ENCODE measurements at places on chromosomes 3 and 15.

- no peak for DNase-seq
Observed at GRCh38 chr3:165383381-165383780, 187.2 kb upstream of the SLITRK3 start.

- no peak for DNase-seq
Observed at GRCh38 chr3:150761831-150762661, 923 bp downstream of the SIAH2 start.

GRCh38 chr3:38601956-38602550 lies 47.4 kb downstream of the SCN5A start:
- no peak for DNase-seq

DNA sequence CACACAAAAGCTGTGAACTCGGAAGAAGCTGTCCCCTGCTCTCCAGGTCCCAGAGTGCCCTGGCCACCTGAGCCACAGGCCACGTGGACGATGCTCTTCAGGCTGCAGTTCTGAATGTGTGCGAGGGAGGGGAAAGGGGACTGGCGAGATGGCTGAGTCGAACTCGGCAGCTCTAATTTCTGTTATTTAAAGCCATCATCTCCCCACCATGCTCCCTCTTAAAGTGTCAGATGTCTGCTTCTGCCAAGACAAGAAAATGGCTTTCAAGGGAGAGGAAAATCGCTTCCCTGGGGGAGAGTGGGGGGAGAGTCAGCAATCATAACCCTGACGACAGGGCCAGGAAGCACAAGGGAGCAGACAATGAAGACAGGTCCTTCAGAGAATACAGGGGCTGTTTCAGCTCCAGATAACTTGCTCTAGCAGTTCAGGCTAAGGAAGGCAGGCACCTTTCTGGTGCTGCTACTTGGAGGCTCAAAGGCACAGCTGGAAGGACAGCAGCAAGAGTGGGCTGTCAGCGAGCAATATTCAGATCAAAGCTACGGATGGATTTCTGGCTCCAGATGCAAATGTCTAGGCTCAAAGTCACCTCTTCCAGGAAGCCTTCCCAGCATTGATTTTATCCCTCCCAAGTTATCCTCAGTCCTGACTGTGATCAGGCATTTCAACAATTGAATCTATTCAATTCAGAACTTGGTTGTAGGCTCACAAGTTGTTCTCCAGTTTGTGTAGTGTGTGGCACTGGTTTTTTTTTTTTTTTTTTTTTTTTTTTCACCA lies 15.5 kb upstream of the CCDC33 start:
- DNase-seq, result no peak

DNA sequence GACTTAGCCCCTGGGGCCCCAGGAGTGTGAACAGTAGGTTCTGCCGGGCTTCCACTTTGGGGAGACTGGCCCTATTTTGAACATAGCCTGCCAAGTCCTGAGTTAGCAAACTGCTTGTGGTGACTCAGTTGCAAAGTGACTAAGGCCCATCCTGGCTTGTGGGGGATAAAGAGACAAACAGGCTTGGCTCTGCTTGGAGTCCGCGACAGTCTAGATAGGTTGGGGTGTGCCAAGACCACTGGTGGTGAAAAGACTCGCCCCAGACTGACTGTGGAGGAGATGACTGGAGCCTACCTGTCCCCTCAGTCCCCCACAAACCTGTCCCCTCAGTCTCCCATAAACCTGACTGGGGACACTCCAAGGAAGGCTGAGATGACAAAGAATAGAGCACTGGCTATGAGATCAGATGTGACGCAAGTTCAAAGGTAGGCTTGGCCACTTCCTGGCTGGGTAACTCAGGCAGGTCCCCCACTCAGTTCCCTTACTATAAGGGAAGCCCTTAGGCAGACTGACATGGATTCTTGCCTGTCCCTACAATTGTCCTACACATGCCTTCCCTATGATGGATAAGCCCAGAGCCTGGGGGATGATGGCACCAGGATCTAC lies 4.3 kb downstream of the DNASE1L3 start:
- DNase-seq, result no peak
